Activated CD8-positive, alpha-beta memory T cell treated with anti-CD3 and anti-CD28 coated beads, Interleukin-2, amount 50 U/mL, for 48 hours (primary cell): ENCODE measurements at places on chromosomes 2 and 18.

- DNase-seq: no peak
These were observed 79.1 kb downstream of the DYM start for GRCh38 chr18:49381267-49381845.

DNA sequence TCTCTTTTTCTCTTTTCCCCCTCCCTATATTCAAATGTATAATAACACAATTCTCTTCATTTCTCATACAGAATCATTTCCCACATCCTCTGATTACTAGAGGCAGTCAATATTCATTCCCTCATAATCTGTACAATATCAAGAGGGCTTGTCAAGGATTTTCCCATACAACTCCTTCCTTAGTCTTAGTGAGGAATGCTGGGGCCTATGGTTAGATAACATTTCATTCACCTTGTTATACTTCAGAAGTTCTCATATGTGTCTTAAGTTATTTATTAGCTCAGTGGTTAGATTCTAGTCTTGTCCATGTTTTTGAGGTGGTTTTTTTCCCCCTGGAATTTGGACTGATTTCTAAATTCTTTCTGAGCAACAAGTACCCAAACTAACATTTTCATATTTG, 289.5 kb downstream of the PDE11A start:
- no peak for DNase-seq

GRCh38 chr2:69248232-69248631, 138.8 kb downstream of the GFPT1 start:
- DNase-seq: no peak

GRCh38 chr2:196935432-196935831, 8.9 kb upstream of the PGAP1 start:
- no peak for DNase-seq
